NCI-H526 treated with DMSO at 0.1 percent for 48 hours (cell line): ENCODE measurements at places on chromosomes 11 and 22.

GRCh38 chr11:130813638-130814037, 102.6 kb downstream of the SNX19 start:
- DNase-seq, result no peak

GRCh38 chr22:29060931-29061330, 700 bp downstream of the C22orf31 start:
- no peak for DNase-seq

GRCh38 chr22:27347951-27348350, 453.6 kb downstream of the MN1 start:
- no peak for DNase-seq

DNA sequence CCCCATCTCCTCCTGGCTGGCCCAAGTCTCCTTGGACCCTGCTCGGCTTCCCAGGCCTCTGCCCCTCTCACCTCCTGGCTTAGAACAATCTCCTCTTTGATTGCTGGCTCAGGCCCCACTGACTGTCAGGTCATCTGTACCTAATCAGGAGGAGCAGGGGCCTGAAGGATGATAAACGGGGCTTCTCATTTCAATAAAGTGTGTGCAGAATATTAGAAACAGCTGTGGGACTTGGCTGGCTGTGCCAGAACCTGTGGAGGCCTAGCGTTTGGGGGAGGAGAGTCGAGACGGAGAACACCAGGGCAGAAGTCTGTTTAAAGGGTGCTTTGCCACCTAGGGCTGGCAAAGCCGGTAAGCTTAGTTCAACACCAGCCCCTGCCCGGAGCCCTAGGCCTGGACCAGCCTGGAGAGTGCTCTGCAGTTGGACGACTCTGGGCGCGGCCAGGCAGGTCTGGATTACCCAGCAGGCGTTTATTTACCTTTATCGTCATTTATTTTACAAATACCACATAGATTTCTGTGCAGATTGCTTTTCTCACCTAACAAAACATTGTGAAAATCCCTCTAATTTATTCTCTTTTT, 10.1 kb upstream of the VSIG10L2 start:
- no peak for DNase-seq

GRCh38 chr22:46798366-46799350, 36.2 kb downstream of the TBC1D22A start:
- peak; percentile 15 for DNase-seq

- no peak for DNase-seq
These were observed 13.7 kb downstream of the ETS1 start for GRCh38 chr11:128573638-128574037.

GRCh38 chr11:75470476-75471080, 37.6 kb upstream of the KLHL35 start:
- no peak for DNase-seq

DNA sequence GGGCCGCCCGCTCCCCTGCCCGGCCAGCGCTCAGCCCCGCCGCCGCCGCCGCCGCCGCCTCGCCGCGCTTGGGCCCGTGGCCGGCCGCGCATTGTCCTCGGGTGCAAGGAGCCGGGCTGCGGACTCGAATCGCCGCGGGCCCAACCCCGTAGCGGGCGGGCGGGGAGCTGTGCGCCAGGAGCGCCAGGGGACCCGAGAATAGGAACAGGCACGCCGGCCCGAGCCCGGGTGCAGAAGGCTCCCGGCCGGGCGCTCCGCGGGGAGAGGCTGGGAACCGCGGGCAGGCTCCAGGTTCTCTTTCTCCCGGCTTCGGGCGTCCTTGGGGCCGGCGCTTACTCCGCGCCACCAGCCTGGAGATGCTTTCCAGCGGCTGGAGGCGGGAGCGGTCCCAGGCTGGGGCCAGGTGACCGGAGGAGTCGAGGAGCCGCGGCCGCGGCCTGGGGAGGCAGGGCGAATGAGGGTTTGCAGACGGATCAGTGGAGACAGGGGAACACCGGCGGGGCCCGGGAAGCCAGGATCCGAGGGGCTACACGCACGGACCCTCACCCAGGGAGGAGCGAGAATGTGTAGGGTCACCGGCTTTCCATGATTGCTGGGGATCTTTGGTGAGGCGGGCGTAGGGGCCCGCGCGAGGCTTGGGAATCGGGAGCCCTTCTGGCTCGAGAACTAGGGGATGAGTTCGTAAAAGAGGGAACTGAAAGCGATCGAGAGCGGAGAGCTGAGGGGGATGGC, 726 bp downstream of the PKNOX2 start:
- DNase-seq, result peak; percentile 68

DNA sequence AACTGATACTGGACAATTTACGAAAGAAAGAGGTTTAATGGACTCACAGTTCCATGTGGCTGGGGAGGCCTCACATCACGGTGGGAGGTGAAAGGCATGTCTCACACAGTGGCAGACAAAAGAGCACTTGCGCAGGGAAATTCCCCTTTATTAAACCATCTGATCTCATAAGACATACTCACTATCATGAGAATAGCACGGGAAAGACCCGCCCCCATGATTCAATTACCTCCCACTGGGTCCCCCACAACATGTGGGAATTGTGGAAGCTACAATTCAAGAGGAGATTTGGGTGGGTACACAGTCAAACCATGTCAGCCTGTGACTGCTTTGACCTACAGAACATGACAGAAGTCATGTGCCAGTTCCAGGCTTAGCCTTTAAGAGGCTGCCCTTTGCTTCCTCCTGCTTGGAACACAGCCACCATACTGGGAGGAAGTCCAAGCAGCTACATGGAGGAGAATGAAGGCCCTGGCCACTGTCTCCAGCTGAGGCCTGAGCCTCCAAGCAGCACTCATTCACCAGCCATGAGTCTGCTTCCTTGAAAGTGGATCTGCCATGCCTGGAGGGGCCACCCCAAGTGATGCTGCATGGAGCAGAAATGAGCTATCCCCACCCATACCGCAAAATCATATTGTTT, 10.9 kb upstream of the GAL start:
- DNase-seq, result no peak

DNA sequence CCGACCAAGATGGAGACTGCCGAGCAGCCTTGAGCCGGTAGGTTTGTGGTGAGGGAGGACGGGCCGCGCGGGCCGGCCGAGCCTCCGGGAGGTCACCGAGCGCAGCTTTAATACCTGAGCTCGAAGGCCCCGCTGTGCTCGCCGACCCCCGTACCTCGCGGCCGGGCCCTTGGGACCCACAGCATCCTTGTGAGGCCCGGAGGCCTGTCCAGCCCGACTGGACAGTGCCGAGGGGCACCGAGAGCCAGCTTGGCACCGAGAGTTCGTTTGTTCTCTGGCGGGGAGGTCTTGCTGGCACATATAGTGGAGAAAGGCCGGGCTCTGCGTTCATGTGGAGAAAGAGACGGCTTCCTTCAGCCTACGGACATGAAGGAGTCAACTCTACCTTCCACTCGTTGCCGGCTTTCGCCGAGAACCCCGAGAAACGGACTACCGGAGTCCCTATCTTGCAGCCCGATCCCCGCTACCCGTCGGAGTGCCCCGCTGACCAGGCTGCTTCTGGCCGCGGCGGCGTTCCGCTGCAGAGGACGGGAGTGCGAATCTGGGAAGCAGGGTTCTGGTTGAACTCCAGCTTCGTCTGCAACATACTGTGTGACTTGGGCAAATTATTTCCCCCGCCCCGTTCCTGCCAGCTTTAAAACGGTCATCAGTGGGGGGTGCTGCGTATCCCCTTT, 349 bp downstream of the TSSC4 start:
- DNase-seq, result no peak

GRCh38 chr11:20337526-20338154, 25.9 kb upstream of the HTATIP2 start:
- peak; percentile 20 for DNase-seq

- no peak for DNase-seq
These were observed 95.7 kb downstream of the TEAD1 start for GRCh38 chr11:12769834-12770345.

GRCh38 chr11:36238881-36239280, 50.3 kb downstream of the COMMD9 start:
- DNase-seq, result no peak

GRCh38 chr11:34204396-34205279, 99.2 kb downstream of the NAT10 start:
- no peak for DNase-seq

- DNase-seq, result peak; percentile 27
These were observed 11.1 kb upstream of the TAB1 start for GRCh38 chr22:39388261-39389011.

DNA sequence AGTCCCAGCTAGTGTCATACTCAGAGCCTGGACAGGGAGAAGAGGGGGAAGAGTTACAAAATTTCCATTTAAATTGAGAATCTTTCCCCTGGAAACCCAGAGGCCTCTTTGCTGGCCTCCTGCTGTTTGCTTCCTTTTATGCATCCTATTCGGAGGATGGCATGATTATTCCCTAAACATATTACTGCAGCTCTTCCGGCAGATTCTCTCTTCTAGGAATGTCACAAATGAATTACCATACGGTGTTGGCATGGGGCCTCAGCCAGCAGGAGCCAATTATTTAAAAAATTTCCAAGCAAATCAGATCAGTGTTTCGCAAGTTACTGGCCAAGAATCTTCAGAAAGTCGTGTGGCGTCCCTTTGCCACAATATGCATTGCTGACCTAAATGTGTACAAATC, 326.7 kb upstream of the NCAM1 start:
- DNase-seq, result no peak

- peak; percentile 16 for DNase-seq
These were observed 34.2 kb downstream of the MACROD1 start for GRCh38 chr11:64131683-64132190.

- DNase-seq, result no peak
These were observed 27.8 kb downstream of the CREB3L1 start for GRCh38 chr11:46305295-46305694.

- no peak for DNase-seq
These were observed 79.0 kb downstream of the BUD13 start for GRCh38 chr11:116693593-116694348.

DNA sequence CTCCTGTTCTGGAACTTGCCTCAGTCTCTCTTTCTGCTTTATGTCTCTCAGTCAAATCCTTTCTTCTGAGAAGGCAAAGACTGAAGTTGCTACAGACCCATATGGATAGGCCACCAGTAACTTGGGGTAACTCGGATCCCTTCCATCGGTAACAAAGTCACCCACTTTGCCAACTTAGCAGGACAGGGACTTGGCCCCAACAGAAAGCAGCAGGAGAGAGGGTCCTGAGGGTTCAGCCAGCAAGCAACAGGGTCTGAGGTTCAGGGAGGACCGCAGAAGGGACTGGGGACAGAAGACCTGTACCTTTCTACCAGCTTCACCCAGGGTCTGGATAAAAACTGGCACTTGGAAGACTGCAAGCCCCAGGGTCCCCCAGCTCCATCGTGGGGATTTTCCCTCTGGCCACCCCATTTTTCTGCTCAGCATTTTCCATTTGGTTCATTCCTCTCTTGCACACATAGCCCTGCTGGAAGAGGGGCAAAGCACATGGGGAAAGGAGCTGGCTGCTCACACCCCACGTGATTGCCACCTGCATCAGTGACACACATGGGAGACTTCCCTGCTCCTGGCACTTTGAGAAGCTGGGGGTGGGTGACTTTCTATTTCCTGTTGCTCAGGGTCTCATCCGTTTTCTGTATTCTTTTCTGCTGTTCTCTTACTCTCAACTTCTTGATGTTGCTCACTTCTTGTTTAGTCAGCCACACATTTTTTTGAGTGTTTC, 34.6 kb upstream of the GNAZ start:
- no peak for DNase-seq

- peak; percentile 18 for DNase-seq
These were observed 471.1 kb upstream of the ANO3 start for GRCh38 chr11:25860677-25861450.

- no peak for DNase-seq
These were observed 4.7 kb downstream of the C11orf52 start for GRCh38 chr11:111923351-111923788.

DNA sequence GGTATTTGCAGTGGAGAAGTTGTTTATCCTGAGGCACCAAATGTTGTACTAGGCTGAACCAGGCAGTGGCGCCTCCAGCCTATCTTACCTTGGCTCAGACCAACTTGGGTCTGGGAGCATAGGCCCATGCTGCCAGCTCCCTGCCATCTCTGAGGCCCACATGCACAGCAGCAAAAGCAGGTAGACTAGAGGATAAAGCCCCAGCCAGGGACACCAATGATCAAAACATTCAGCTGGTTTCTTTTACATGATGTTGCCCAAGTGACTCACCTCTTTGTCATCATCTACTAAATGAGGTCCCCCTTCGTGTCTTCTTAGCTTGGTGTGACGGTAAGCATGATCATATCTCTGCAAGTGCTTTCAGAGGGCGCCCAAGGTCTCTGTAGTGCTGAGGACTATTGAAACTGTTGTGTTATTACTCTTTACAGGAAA, 112.1 kb upstream of the DRD2 start:
- DNase-seq, result no peak

DNA sequence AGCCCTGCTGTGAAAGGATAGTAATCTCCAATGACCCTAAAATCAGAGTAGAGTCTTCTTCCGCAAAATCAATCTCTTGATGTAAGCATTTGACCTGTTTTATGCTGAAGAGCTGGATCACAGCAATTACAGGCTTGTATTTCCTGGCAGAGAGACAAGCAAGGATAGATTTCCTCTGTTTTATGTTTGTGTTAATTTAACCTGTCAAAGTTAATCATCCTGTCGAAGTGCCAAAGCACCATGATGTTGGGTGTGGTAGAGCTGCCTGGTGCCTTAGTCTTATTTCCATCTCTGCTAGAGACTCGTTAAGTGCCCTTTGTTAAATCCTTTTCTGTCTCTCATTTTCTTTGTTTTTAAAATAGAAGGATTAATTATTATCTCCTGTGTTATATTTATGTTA, 248.1 kb downstream of the CNTN5 start:
- DNase-seq, result no peak

- no peak for DNase-seq
These were observed 53.1 kb downstream of the SLC22A12 start for GRCh38 chr11:64643920-64644646.

DNA sequence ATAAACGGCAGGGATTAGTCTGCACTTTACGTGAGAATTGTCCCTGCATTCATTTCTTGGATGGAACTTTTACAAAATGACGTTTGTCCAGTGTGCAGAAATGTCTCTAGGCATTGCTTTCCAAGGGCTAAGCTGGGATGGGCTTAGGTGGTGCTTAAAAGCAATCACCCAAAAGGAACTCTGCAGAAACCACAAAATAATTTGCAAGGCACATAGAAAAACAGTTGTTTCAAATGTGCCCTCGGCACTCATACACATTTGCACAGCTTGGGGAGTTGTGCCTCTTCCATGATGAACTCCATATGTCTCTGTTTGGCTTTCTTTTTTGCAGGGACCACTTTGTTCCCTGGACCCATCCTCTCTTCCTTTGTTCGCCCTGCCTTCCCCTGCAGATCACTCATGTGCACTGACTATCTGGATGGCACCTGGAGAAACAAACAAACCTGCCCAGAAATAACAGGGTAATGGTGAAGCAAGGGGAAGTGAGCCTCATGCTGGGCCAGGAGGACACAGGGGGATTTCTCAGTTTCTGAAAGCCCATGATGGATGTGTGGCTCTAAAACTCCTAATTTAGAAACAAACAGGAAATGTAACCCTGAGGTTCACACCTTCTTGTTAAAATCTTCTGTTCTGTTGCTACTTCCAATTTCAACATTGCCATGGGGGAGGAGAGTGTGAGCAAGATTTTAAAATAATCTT, 150.2 kb downstream of the SNX19 start:
- no peak for DNase-seq

- DNase-seq, result no peak
These were observed 1091.8 kb downstream of the TBC1D22A start for GRCh38 chr22:47854251-47854650.
